ENCODE measurements at places on chromosomes 2 and 18. TPM values are rescaled to one million over a fixed set of nuclear protein-coding genes. Genes with fewer than 3 reads are reported as not detected.

HAAO gene
- total RNA-seq, result 1.5 TPM

DNA sequence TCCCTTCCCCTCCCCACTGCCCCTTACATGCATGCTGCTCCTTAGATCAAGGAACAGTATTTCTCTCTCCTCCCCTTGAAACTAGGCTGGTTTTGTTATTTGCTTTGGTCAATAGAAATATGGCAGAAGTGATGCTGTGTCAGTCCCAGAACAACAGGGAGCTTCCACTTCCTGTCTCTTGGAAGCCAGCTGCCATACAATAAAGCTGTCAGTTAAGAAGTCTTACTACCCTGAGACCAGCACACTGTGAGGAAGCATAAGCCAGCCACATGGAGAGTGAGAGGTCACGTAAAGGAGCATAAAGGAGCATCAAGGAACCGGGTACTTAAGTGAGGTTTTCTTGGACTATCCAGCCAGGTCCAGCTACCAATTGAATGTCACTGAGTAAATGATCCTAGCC is 126.6 kb downstream of the NOL4 start:
- no peak for DNase-seq

HOXD9 gene
- not detected for total RNA-seq

SERPINB4 gene
- total RNA-seq, result not detected

- no peak for DNase-seq
These were observed 82.9 kb downstream of the NUP35 start for GRCh38 chr2:183207110-183207509.

GRCh38 chr2:216242365-216242764 is 129.9 kb downstream of the MARCHF4 start:
- no peak for DNase-seq

DNA sequence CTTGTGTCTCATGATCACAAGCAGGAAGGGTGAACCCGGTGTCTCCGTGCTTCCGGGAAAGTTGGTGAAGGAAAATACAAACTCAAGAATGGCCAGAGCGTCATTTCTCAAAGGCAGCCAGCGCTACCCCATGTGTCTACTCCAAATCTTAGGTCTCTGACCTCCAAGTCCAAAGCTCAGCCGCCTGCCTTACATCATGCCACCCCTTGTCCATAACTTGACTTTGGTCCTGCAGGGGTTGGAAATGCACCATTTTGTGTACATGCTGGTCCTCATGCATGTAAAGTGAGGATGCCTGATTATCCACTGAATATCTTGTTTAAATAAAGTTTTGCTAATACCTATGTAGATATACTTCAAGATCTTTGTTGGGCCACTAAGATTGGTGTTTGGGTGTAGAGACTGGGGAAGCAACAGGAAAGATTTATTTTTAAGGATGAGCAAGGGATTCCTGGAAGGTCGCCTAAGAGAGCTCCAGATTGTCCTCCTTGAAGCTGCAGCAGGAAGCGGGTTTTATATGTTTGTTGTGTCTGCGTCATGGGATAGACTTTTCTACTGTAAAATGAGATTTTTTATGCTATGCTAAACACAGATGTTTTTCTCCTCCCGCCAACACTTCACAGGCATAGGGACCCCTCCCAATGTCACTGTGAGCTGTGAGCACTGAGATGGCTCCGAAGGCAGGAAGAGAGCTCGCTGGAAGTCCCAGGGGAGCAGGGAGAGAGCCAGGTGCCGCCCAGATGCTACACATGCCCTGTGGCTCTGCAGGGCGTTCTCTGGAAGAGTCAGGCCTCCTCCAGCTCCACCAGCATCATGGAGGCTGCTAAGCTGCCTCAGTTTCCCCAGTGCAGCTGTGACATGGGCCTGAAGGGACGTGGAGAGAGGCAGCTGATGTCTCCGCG is 176.2 kb upstream of the HDAC4 start:
- DNase-seq, result no peak

RTP5 gene
- total RNA-seq, result not detected

- DNase-seq, result no peak
These were observed 7.2 kb upstream of the CRYGB start for GRCh38 chr2:208153156-208153555.

- DNase-seq, result no peak
These were observed 3.5 kb upstream of the KCNE4 start for GRCh38 chr2:223048519-223048918.

DNA sequence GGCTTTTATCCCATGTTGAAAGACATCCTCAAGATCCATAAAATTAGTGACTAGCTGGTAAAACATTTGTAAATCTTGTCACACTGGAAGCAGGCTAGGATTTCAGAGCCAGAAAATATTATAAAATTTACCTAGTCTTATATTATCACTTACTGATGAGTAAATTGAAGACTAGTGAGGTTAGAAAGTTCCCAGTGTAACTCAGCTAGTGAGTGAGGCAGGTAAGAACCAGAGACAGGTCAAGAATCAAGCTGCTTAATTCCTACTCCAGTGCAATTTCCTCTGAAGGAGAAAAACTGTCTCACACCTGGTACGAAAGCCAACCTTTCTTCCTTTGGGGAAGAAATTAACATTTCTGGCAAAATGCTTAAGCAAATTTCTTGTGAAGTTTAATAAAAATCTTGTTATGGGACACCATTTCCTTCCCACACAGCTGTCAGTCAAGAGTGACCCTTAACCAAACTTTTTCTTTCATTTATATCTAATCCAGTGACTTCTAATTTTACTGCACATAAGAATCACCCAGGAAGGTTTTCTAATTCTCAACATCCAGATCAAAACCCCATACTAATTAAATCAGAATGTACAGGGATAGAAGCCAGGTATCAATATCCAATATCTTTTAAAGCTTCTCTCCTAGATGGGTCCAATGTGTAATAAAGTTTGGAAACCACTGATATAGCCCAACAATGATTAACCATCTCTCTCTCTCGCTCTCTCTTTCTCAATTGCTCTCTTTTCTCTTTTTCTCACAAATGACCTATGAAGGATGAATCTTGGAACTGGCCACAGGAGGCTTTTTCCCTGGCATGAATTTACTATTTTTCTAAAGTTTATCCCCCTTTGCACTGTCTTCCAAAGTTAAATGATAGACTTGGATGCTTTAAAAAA is 264.3 kb upstream of the SLC39A10 start:
- no peak for DNase-seq

DNA sequence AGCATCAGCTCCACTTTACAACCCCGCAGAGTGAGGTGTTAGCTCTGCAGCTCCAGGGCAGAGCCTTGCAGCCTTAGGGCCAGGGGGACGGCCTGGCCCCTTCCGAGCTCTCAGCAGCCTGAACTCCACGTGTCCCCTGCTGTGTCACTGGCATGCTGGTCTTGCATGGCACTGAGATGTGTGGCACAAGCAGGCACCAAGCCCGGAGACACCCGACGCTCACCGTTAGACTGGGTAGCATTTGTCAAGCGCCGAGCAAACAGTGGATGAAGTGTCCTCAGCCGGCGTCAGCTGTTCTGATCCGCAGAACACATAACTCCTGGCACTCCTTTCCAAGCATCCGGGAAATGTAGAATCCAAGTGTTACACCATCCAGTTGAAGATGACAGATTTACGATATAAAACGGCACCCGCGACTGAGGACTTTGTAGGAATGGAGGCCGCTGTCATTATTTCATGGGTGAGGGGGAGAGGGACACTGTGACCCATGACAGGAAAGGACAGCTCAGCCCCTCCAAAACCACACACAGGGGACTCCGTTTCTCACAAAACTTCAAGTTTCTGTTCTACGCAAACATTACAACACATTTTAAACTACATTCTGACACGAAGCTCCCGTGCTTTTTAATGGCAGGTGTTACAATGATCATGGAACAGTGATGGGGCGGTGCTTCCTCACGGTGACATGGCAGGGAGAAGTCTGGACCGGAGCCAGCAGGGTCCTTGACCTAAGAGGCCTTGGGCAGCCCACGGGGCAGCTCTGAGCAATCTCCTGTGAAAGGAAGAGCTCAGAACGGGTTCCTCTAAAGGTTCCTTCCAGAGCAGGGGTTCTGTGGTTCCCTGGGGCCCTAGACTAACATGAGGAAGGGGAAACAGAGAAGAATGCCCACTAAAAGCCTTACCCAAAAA is 89.4 kb downstream of the HDAC4 start:
- no peak for DNase-seq

GRCh38 chr2:86048383-86048701 is 57.3 kb downstream of the POLR1A start:
- no peak for DNase-seq

GRCh38 chr2:67613227-67613626 is 216.1 kb downstream of the ETAA1 start:
- DNase-seq, result no peak

ZFP36L2 gene
- total RNA-seq, result 90.7 TPM

DNAJC5G gene
- not detected for total RNA-seq

DNA sequence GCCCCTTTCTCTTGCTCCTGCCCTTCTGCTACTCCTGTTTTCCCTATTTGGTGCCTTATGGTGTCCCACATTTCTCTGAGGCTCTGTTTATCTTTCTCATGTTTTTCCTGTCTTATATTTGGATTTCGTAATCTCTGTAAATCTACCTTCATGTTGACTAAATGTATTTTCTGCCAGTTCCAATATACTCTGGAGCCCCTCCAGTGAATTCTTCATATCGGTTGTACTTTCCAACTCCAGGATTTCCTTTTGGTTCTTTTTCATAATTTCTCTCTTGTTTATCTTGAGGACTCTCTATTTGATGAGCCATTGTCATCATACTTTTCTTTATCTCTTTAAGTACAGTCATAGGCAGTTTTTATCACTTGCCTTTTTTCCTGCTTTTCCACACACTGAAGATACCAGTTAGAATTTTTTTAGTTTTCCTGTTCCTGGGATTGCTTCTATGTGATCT is 19.1 kb downstream of the SCLY start:
- no peak for DNase-seq

- DNase-seq, result no peak
These were observed 15.6 kb upstream of the GPBAR1 start for GRCh38 chr2:218245214-218245613.

DNA sequence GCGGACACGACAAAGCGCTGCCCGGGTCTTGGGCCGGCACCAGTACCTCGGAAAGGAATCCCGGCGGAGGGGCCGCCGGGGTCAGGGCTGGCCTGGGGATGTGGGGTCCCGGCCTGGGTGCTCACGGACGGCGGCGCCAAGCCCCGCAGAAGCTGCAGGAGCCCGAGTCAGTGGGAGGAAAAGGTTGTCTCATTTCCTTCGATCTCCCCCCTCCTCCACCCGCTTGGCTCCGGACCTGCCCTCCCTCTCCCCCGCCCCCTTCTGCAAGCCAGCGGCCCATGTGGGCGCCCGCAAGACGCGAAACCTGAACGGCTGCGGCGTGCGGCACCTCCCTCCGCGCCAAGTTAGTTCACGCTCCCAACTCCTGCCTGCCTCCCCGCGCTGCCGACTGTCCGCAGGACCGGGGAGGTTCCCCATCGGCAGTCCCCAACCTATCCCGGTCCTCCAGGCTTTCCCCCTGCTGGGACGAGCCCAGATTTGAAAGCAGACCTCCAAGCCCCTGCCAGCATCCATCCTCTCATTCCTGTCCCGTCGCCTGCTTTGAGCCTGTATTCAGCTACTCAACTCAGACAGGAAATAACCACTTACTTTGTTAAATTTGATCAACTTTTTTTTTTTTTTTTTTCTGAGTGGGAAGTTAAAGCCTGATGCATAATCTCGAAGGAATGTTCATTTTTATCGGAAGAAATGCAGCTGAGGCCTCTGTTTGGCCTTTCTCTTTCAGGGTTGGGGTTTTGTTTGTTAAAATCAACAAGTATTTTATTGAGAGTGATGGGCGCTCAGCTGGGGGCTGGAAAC is at the start of gene EVA1A:
Gene EVA1A, minus strand, starts transcription at position 172 of the 798 bp plus-strand sequence. CDS start 42,799 bp downstream, outside the sequence.
- DNase-seq, result peak; percentile 4

DNA sequence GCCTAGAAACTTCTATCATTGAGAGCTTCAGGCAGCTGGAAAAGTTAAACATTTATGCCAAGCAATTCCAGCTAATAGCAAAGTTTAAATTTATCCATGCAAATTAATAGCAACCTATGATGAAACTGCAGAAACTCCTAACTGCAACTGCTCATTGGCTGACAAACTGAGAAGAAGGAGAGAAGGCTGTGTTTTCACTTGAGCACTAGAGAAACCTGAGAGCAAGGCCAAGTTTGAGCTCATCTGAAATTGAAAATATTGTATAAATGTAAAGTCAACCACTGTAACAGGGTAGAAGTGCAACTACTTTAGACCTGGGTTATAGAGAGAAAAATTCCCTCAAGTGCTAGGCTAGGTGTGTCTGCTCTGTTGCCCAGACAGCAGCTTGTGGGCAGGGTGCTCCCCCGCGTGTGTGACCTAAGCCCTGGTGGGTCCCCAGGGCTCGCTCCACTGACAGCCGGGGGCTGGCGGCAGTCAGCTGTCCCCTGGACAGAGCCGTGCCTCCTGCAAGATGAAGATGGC is 50.2 kb downstream of the CABYR start:
- no peak for DNase-seq

- no peak for DNase-seq
These were observed 709.8 kb upstream of the FANCL start for GRCh38 chr2:58950795-58951462.

SPTBN1 gene
- 687 TPM for total RNA-seq

DNA sequence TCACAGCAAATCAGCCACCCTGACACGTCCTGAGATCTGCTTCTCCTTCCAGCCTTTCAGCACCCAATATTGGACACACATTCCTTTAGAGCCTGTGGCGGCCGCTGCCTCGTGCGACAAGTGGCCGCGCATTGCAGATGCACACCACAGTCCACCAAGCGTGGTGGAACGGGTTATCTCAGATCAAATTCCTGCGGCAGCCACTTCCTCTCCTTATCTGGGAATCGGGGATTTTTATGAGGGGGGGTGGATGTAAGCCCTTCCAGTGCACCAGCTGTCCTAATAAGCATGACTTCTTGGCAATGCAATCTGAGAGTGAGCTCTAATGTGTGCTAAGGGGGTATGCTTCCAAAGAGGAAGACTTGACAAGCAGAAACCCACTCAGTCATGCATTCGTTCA is 18.3 kb upstream of the BMP10 start:
- no peak for DNase-seq

DNA sequence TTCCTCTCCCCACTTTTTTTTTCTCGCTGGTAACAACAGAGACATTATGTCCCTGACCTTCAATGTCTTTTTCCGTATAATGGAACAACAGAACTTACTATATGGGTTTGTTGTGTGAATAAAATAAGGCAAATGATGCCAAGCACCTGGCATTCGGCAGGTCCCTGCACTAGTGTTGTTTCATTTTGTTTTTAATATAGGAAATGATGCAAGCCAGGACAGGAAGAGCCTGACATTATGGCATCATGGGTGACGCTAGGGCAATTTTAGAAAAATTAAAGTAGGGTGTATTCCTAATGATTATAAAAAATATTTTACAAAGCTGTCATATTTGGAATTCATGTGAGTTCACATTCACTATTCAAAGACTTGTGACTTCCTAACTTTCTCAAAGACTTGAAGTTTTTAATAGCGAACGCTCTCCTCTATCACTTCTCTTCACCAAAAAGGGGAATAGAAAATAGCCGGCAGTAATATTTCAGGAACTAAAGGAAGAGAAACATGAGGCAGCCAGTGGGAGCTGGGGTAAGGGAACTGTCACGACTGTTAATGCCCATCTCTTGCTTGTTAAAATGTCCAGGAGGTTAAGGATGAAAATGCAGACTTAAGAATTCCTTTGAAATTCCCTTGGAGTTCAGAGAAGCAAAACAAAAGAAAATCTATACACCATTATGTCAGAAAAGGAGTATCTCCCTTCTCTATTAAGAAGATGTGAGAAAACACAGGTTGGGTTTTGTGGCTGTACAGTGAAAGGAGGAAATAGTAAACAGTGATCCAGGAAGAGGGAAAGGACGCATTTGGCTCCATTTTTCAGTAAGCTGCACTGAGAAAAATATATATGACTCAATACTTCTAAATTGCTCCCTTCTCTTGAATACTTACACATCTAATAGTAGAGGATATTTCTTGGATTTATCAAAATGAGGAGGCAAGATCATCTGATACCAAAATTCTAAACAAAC is 60.2 kb downstream of the DPP4 start:
- DNase-seq, result no peak
